ENCODE measurements at places on chromosomes 13 and 19.

DNA sequence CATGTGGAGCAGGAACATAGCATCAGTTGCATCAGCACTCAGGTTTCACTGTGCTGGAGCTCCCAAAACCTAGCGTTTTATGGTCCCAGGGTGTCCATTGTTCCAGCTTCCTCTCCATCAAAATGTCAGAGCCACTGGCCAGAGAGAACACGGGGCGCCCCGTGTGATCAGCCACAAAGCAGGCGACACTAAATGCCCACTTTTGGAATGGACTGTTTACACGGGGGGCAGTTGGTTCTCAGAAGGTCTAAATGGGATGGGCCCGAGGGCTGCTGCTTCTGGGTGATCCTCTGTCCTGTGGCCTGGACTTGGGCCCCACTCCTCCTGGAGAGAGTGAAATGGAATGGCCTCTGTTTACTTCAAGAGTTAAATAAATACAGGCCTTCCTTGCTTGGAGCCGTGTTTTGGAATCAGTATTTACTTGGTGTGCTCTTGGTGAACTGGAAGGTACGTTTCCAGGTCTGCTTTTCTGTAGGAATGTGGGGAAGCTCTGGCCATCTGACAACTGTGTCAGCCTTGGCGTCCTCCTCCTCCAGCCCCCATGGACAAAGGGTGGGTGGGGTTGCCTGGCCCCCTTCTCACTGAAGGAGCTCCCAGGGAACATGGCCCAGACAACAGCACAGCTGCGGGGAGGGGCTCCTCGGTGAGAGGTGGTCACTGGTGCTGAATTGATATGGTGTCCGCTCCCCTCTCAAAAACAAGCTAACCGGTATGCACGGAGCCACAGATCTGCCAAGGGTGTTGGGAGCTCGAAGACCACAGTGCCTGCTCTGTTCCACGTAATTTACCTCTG lies 16.1 kb upstream of the MCF2L start:
- DNase-seq: no peak

GRCh38 chr13:21997726-21998125 lies 326.9 kb downstream of the FGF9 start:
- no peak for DNase-seq

GRCh38 chr19:39497701-39497995 lies 1.1 kb upstream of the DLL3 start:
- no peak for DNase-seq

- peak; percentile 56 for DNase-seq
These were observed at the start of gene PRKD2 for GRCh38 chr19:46717034-46717715. Gene PRKD2, minus strand, starts transcription at chr19:46717114. Its CDS starts 744 bp downstream, at chr19:46716370.

GRCh38 chr13:25699056-25699455 lies 327.3 kb downstream of the ATP8A2 start:
- no peak for DNase-seq

DNA sequence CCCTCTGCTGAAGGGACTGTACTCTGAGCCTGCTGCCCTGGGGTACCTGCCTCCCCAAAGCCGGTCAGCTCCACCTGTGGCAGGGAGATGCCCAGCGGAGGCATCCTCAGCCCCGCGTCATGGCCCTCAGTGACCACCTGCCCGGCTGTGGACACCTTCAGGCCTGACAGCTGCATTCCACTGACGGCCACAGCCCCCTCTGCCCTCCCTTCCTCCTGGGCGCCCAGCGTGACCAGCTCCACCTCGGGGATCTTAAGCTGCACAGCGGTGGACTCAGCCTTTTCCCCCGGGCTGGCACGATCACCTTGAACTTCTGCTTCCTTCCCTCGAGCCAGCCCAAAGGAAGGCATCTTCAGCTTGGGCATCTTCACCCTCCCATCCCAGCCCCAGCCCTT lies 4.8 kb upstream of the HIPK4 start:
- DNase-seq: no peak

DNA sequence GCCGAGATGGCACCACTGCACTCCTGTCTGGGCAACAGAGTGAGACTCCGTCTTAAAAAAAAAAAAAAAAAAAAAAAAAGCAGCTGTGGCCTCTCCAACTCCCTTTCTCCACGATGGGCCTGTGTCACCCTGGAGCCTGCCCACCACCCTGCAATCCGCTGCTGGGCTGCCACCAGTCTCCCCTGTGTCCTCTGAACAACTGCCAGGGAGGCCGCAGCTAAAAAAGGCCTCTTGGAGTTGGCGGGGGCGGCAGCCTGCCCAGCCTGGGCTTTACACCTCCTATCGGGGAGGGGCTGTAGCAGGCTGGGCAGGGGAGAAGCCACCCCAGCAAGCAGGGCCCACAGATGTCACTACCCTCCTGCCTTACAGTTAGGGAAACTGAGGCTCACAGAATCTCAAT lies 3.5 kb downstream of the CDC37 start:
- DNase-seq: no peak

- DNase-seq: no peak
These were observed 117.3 kb downstream of the POSTN start for GRCh38 chr13:37481011-37481884.

- no peak for DNase-seq
These were observed 125.5 kb downstream of the TBC1D4 start for GRCh38 chr13:75356421-75356820.

DNA sequence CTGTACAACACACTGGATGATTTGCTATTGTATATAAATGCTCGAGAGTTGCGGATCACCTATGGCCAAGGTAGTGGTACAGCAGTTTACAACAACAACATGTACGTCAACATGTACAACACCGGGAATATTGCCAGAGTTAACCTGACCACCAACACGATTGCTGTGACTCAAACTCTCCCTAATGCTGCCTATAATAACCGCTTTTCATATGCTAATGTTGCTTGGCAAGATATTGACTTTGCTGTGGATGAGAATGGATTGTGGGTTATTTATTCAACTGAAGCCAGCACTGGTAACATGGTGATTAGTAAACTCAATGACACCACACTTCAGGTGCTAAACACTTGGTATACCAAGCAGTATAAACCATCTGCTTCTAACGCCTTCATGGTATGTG lies 21.5 kb downstream of the OLFM4 start:
- DNase-seq: peak; percentile 28

DNA sequence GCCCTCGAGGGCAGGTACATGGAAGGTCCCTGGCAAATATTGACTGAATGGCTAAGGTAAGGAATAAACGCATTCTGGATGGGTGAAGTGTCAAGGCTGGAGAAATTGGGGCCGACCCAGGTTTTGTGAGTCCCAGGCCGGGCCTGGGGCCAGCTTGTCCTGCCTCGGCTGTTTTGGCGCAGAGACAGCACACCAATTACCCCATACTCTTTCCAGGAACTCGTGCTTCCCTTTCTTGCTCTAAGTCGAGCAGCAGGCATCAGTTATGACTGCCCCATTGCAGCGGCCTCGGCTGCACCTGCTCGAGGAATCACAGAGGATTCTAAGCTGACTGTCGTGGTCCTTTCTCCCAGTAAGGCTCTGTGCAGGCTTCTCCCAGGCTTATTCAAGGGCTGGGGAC lies 67.1 kb downstream of the ZNF536 start:
- DNase-seq: no peak

GRCh38 chr13:29749401-29750182 lies 100.8 kb downstream of the UBL3 start:
- no peak for DNase-seq

- no peak for DNase-seq
These were observed 44.0 kb downstream of the ATP11A start for GRCh38 chr13:112733661-112734379.

DNA sequence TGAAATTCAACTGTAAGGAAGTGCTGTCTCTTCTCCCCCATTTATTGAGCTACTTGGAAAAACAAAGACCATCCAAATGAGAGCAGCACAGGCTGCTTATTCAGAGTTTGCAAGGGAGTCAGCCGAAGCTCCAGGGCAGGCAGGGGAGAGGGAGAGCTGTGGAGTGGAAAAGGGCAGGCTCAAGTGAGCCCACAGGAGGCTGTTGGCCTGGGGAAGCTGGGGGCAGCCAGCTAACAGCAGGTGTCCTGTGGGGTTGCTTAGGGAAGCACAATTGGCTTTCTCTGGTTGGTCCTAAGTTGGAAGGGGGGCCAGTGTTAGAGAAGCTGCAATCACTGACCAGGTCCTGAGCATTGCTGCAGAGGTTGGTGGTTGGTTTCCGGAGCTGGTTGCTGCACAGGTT lies 23.9 kb downstream of the SLC25A42 start:
- DNase-seq: no peak

DNA sequence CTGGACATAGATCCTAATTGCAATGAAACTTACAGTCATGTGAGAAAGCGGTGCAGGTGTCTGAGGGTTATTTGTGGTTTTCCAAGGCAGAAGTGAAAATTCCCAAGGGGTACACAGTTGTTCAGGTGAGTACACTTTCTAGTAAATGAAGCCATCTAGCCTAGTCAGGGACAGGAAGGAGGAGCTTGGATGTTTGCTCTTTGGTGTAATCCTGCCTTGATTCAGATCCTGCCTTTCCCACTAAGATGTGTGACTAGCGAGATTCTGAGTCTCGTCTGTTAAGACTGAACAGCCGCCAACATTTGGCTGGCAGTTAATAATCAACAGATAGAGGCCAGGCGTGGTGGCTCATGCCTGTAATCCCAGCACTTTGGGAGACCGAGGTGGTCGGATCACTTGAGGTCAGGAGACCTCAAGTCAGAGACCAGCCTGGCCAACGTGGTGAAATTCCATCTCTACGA lies 2.5 kb downstream of the RPS9 start:
- no peak for DNase-seq

DNA sequence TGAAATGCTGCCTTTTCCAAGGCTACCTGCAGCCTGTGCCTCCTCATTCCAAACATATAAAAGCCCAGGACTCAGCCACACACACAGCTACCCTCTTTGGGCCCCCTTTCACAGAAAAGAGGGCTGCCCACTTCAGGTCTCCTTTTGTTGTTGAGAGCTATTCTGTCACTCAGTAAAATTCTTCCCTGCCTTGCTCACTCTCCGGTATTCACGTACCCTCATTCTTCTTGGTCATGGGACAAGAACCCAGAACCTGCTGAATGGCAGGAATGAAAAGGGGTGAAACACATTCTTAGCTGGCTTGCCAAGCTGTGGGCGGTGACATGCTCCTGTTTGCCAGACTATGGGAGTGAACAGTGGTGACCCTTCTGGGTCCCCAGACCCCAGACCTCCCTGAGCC lies 338.0 kb upstream of the ATXN8OS start:
- DNase-seq: no peak

DNA sequence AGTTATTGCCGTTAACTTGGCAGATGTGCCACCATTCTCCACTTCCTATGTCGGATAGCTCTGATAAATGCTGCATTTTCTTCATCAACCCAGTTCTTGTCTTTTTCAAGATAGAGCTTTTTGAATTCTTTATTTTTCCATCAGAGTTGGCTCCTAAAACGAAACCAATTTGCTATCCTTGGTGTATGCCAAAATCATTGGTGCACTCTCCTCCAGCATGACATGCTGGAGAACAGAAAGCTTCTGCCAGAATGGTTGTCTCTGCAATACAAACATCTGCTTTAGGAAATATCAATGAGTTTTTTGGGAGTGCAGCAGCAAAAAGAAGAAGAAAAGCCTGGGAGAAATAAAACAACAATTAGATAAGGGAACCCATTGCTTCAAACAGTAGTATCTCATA lies 124.2 kb downstream of the CDK8 start:
- DNase-seq: no peak

DNA sequence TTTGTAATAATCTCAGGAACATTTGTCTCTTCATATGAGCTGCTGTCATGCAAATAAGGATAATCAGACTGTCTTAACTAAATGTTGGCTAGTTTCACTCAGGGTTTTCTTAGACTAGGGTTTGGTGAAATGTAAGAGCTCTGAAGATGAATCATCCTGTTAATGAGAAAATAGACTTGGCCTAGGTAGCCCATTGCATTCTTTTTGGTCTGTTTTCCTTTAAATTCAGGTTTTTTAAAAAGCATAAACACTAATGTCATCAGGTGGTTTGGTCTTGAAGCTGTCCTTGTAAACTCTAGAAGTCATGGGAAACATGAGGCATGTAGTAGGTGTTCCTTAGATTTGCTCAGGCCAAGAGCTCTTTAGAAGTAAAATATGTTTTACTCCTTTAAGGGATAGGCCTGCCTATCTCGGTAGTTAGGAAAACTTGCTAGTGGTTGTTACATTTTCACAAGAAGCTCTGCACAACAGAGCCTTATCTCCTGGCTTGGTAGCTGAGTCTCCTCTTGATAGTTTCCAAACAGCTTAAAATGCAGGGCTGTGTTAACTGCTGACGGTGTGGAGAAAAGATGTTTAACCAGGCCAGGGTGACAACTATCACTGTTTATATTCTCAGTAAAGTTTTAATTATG lies 62.0 kb upstream of the C1QTNF9B start:
- DNase-seq: no peak

- no peak for DNase-seq
These were observed 1.1 kb downstream of the APC2 start for GRCh38 chr19:1450735-1451731.

DNA sequence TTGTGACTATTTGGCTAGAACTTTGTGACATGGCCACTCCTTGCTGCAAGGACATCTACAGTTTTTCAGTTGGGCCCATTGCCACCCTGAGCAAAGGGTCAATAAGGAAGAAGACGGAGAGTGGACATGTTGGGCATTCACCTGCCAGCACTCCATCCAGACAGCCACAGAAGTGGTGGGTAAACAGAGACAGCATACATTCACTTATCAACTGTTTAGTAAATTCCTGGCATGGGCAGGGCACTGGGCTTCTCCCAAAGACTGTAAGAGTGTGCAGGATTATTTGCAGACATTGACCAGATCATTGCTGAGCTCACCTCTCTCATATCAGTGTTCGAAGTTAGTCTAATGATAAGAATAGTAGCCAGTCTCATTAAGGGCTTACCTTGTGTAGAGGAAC lies 29.2 kb downstream of the SIPA1L3 start:
- DNase-seq: no peak

GRCh38 chr19:48689449-48689848 lies 6.3 kb upstream of the FUT2 start:
- no peak for DNase-seq

GRCh38 chr19:49716154-49716553 lies 25.2 kb downstream of the CPT1C start:
- no peak for DNase-seq

DNA sequence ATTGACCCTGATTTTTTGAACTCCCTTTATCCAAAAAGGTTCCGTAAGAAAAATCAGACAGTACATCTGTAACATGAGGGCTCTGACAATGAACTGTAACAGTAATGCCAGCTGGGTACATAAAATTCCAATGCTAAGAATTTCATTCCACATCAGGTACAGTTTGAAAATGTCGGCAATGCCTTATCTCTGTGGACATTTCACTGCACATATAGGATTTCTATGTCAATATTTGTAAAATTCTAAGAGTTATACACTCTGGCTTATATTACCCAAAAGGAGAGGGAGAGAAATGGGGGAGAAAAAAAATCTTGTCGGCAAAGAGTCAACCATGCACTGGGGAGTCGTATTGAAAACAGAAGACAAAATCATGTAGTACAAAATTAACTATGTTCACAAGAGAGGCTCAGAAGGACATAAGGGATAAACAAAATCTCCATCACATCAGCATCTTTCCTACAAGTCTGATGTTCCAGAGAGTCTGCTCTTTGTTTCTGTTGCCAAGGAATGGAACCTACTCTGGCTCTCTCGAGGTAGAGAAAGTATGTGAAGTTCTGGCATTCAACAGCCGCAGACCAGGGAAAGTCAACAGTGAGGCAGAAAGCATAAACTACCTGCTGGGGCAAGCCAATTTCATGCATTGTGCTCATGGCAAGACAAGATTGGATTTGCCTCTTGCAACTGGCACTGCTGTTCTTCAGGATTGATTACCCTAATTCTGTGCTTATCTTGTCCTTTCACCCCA lies 72.4 kb downstream of the STARD13 start:
- DNase-seq: no peak
